HCEC 1CT (cell line): ENCODE measurements at places on chromosomes 13 and 19.

DNA sequence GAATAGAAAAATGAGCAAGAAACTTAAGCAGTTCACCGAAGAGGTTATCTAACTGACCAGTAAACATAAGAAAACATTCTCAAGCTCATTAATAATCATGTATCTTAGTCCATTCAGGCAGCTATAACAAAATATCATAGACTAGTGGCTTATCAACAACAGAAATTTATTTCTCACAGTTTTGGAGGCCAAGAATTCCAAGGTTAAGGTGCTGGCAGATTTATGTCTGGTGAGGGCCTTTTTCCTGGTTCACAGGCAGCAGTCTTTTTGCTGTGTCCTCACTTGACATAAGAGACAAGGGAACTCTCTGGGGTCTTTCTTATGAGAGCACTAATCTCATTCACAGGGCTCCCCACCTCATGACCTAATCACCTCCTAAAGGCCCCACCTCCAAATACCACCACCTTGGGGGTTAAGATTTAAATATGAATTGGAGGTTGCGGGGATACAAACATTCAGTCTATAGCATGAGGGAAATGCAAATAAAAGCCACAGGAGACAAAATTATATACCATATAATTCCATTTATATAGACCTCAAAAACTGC lies 123.6 kb downstream of the ZAR1L start:
- DNase-seq: no peak

DNA sequence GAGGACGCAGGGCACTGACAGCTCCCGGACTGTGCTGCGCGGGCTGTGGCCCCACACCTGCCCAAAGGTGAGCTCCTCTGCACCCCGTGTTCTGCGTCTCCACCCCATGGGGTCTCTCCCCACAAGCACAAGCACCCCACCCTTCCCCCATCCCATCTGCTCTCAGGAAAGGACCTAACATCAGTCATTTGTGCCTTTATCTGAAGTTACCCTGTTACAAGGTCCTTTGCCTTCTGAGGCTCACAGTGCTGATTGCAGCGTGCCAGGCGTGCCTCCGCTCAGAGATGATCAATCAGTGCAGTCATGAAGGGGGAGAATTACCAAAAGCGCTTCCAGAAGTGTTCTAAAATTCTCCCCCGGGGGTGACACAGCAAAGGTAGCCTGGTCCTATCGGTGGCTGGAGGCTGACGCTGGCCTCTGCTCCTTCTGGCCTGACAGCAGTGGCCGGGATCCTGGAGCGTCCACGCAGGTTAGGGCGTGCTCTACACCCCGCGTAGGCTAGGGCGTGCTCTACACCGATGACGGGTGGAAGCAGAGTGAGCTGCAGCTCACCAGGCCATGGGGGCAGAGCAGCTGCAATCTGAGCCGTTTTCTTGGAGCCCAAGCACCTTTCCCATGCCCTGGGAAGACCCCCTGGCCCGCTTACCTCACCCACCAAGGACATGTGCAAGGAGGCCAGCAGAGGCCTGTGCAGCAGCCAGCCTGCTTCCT lies 84.7 kb upstream of the TM9SF2 start:
- no peak for DNase-seq

GRCh38 chr19:45814851-45815480 lies at the start of gene RSPH6A:
Gene RSPH6A (minus strand): TSS chr19:45815308. CDS start chr19:45815176, 132 bp downstream.
- DNase-seq: no peak

DNA sequence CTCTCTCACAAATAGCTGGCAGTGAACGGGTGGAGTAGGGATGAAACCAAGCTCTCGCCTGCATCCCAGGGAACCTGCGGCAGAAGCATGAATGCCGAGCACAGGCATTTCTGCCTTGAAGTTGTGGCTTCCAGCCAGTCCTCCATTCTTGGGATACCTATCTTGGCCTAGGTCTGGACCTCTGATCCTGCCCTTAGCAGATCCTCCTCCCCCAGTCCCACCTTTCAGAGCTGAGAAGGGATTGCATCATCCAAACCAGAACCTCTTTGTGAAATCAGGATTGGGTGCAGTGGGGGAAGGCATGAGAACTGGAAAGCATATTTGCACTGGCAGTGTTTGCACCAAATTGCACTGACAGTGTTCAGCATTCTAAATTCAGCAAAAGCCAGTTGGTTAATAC lies 5.8 kb downstream of the ZNF780A start:
- no peak for DNase-seq

DNA sequence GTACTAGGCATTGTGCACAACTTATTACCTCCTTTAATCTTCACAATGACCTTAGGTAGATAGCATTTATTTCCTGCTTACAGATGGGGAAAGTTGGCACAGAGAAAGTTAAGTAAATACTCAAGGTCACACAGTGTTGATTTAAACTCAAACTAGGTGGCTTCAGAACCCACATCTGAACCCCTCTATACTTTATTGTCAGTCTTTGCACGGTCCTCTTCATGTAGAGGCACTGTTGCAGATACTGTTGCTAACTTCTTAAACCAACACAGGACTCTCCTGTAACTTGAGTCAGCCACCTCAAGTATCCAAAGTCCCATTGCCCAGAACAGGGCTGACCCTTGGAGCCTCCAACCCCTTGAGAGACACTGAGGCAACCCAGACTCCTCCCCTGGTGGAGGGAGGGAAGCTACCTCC lies 48.8 kb downstream of the FRY start:
- DNase-seq: no peak

GRCh38 chr19:4523306-4524110 lies 5.2 kb upstream of the PLIN4 start:
- peak; percentile 41 for DNase-seq

GRCh38 chr13:50268500-50268899 lies 253.3 kb downstream of the KCNRG start:
- no peak for DNase-seq

DNA sequence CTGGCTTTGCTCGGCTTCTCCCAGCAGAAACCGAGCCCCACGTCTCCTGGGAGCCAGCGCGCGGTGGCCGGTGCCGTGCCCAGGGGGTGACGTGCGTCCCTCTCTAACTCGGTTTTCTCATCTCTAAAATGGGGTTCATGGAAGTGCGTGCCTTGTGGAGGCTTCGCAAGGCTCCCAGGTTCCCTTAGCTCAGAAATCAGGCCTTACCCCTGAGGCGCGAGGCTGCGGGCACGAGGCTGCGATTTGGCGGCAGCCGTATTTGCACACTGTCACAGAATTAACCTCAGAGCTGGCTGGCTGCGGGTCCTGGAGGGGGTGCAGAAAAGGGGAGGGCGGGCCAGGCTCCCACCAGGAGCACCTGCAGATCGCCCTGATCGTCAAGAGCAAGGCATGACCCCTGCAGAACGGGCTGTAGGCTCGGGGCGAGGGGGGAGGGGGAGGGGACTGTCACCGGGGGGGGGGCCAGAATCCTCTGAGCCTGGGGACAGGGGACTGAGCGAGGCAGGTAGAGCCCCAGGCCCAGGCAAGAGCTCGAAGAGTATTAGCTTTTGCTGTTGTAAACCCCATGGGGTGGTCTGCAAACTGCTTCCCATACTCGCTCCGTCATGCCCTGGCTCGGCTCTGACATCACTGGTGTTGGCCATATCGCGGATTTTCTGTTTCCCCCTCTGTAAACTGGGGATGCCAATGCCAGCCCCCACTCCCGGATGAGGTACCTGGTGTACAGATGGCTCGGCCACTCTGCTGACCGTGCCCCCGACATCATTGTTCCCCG lies 62.2 kb downstream of the CCNE1 start:
- no peak for DNase-seq

- DNase-seq: no peak
Observed at GRCh38 chr13:51770160-51770559, 33.8 kb downstream of the DHRS12 start.

DNA sequence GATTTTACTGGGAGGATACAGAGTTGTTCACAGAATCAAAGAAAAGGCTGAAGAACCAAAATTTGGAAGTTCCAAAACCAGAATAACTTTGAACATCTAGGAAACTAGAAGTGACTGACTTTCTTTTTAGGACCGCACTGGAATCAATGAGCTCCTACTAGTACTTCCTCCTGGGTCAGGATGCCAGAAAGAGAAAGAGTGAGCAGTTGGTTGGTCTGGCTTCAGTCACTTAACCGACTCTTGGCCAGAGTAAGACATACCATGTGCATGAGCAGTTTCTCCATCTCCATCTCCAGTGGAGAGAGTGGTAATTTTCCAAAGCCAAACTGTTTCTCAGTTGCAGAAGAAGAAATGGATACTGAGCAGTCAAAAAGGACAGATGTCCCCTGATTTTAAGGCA lies 27.1 kb upstream of the MTUS2 start:
- peak; percentile 62 for DNase-seq

GRCh38 chr13:99992949-99993351 lies 11.4 kb downstream of the ZIC2 start:
- DNase-seq: peak; percentile 66

DNA sequence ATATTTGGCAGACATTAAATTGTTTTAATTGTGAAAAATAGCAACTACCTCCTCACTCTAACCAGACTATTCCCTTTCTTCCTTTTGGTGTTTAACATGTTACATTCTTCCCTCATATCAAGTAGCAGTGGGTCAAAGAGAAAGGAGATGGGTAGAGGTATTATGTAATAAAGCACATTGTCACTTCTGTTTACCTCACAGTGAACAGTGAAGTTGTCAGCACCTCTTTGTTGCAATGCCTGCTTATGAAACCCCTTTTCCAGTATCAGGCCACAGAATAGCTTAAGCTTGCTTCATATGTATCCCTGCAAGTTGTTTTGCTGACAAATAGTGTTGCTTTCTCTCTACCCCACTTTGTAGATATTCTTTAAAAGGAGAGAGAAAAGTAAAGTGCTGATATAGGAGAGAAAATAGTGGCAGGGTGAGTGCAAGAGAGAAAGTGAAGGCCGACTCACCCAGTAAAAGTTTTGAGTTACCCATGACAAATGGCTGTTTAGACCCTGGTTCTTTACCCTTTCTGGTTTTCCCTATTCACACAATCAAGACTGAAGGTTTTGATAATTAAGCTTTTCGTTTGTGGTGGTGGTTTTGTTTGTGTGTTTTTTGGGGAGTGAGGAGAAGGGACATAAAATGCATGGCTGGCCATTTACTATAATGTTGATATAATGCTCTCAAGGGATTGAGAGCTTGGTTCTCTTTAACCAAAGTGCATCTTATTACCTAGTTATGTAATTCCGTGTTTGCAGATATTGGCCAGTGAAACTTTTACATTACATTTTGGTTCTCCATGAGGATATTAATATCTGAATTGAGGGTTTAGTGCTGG lies 3.7 kb downstream of the ITM2B start:
- DNase-seq: no peak

DNA sequence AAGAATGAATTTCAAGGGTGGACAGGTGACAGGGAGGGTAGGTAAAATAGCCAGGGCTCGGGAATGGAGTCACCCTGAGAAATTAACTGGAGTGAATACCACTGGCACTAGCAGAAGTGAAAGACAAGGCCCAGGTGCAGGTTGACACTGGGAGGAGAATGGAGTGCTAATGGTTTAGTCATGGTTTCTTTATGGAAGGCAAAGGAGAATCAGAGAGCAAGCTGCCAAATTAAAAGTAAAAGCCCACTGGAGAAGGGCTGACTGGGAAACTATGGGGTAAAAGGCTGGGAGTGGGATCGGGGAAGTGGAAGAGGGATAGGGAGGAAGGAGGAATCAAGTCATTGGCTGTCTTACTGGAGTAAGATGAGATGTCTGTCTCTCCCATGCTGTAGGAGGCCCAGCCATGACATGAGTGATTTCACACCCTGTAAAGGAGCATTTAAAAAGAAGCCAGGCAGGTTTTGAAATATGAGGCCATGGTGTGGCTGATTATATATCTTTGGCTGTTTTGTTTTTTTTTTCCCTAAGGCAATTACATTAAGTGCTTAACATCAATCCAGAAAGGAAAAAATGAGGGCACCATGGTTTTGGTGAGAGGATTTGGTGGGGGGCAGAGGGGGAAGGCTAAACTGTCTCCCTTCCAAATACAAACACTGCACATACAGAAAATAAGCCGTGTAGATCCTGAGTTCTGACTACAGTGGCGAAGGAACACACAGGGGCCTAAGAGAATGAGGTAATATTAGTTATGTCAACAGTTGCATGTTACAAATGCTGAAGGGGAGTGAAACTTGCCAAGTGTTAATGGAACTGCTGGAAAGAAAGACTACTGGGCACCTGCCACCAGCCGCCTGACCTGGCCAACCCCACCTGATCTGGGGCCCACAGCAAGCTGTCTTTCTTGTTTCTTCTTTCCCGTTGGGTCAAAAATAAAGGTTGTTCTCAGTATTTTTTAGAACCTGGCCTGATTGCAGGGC lies 183.5 kb upstream of the TSC22D1 start:
- no peak for DNase-seq

- DNase-seq: no peak
Observed at GRCh38 chr13:55550624-55551023, 1590.1 kb upstream of the PRR20A start.

DNA sequence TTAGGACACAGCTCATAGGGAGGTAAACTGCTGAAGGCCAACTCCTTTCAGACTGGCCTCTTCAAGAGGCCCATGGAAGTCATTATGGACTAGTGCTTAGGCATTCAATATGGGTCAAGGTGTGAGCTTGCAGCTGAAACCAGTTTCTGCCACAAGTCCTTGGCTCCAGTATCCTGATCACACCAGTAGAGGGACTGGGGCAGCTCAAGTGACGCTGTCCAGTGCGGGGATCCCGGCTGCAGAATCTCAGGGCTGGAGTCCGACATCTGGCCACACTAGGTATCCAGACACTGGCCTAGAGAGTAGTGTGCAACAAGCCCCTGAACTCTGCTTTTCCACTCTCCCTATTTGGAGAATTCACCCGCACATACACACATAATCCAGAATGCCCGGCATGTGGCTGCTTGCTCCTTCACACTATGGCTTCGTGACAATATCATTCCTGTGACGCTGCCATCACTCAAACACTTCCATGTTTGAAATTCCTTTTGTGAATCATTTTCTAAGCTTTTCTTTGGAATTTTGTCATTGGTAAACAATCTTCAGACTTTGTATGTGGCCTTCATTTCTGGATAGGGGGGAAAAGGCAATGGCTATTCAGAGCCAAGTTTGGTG lies 425.1 kb downstream of the EFNB2 start:
- no peak for DNase-seq

GRCh38 chr13:75225288-75226032 lies 256.5 kb downstream of the TBC1D4 start:
- DNase-seq: no peak

- DNase-seq: no peak
Observed at GRCh38 chr13:34833562-34834182, 108.4 kb upstream of the NBEA start.

GRCh38 chr13:105607426-105607825 lies 928.0 kb downstream of the EFNB2 start:
- DNase-seq: no peak

DNA sequence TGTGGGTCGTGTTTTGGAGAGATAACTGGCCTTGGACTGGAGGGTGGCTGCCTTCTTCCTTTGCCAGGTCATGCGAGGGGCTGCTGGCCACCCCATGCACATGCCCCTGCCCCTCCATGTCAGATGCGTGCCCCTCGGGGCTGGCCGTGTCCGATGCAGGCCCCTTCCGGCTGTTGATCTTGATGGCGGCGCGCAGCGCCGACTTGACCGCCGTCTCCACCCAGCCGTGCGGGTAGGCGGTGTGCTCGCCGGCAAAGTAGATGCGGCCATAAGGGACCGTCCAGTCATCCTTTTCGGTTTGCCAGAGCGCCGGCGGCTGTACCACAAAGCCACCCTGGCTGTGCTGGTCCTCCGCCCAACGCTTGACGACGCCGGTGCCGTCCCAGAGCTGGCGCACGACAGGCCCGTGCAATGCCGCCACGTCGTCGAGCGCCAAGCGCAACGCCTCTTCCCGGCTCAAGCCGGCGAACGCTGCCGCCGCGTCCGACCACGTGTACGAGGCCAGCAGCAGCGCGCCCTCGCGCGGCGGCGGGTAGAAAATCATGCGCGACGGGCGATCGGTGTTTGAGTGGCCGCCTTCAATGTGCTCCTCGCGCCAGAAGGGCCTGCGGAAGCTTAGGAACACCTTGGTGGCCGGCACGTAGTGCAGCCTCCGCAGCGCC lies 6.9 kb downstream of the IL4I1 start:
- no peak for DNase-seq
